HS-5 (cell line): ENCODE measurements at places on chromosomes 4 and X.

DNA sequence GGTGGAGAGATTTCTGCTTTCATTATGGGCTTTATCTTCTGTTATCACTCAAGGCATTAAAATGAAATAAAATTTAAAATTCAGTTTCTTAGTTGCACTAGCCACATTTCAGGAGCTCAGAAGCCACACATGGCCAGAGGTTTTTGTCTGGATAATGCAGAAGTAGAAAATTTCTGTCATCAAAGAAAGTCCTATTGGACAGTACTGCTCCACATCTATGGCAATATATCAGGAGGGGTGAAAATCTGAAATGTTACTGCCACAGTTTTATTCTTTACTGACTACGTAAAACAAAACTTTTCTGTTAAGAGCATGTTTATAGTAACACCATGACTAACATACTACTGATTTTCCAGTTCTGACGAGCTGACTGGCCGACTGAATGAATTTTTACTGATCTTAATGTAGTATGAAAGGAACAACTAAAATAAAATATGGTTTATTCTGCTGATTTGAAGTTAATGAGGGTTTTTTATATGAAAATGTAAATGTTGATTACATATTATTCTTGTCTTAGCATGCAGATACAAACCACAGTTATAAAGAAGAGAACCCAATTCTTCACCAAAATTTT lies 264.0 kb upstream of the HAND2 start:
- no peak for DNase-seq

- DNase-seq: no peak
Measured at GRCh38 chr4:107814758-107815157, 10.0 kb upstream of the SGMS2 start.

- DNase-seq: no peak
Measured at GRCh38 chr4:10587697-10588096, 96.9 kb downstream of the CLNK start.

DNA sequence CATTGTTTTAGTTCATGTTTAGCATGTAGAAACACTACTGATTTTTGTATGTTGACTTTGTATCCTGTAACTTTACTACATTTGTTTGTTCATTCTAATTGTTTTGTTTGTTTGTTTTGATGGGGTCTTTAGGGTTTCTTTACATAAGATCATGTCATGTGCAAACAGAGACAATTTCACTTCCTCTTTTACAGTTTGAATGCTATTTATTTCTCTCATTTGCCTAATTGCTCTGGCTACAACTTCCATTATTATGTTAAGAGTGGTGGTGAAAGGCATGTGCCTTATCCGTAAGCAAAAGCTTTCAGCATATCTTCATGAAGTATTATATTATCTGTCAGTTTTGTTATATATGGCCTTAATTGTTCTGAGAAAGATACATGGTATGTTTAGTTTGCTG lies 571.1 kb downstream of the PCDH7 start:
- DNase-seq: no peak
